Stimulated activated CD4-positive, alpha-beta T cell treated with anti-CD3 and anti-CD28 coated beads, TNF-alpha, amount 100 ng/mL, for 4 hours (primary cell): ENCODE measurements at places on chromosomes 5 and 9.

GRCh38 chr9:14824481-14824880 lies 85.7 kb downstream of the FREM1 start:
- DNase-seq = no peak

- no peak for DNase-seq
Measured at GRCh38 chr9:3036333-3036700, 192.4 kb upstream of the PUM3 start.

- no peak for DNase-seq
Measured at GRCh38 chr5:172921906-172922305, 37.3 kb upstream of the RPL26L1 start.

DNA sequence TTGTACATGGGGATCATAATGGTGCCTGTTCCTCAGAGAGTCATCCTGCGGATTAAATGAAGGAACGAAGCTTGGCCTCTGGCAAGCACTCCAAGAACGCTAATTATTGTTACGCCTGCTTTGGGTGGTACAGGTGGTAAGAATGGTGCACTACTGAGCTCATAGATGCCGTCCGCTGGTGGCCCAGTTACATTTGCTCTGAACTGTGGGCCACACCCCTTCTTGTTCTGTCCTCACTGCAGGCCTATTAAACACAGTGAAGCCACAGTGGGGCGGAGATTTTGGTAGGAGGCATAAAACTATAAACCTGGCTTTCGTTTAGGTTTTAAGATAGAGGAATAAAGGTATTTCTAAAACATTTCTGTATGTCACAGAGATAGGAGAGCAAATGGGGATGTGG lies 40.6 kb upstream of the FER start:
- no peak for DNase-seq
